Activated CD8-positive, alpha-beta memory T cell treated with anti-CD3 and anti-CD28 coated beads, Interleukin-2, amount 10 ng/mL, durations not matched to agents 7 days and 5 days (primary cell): ENCODE measurements at places on chromosomes 1 and 21. TPM values are rescaled to one million over a fixed set of nuclear protein-coding genes. Genes with fewer than 3 reads are reported as not detected.

The INKA2 gene
- 1.9 TPM for total RNA-seq

GRCh38 chr21:34113842-34114241 is 40.5 kb downstream of the MRPS6 start:
- DNase-seq: no peak

GRCh38 chr1:5661196-5662085 is 330.8 kb downstream of the NPHP4 start:
- no peak for DNase-seq

The LIN28A gene
- total RNA-seq: not detected

GRCh38 chr1:101957771-101958170 is 39.0 kb downstream of the OLFM3 start:
- DNase-seq: no peak

DNA sequence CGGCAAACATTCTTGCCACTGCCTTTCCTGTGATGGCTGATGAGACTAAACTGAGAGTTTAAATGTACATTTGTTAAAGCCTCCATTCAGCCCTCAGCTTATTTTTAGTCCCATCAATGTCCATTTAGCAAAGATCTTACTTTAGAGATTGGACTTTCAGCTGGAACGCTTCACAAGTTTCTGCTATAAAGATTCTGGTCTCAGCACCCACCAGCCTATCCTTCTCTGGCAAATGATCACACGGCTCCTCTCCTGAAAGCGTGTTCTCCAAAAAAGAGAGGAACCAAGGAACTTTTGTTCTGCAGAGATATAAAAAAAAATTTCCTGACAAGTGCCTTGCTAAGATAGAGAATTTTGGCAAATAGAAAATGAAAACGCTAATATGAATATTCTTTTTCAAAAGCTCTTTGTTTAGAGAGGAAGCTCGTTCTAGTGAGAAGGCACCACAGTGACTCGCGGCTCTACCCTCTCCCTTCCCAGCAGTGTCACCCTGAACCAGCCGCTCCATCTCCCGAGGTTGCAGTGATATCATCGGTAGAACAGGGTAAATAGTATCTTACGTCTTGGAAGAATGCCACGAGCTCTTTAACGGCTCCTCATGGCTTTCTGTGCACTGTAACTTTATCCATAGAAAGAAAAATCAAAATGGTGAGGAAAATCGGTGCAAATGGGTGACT is 200.2 kb downstream of the APP start:
- DNase-seq: no peak
